ENCODE measurements at places on chromosomes 7 and 10.

DNA sequence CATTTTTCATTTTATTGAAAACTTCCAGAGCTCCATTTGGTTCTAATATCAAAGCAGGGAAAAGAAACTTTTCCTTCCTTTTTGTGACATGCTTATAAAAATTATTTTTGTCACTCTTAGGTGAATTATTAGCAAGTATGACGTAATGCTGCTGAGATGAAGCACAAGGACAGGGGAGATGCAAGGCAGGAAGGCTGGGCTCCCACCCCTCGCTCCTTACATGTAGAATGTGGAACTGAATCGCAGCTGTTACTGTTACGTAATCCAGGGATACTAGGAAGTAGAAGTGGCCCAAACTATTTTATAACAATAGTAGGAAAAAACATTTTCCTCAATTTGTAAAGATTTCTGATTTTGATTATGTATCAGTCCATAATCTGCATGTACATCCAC is 17.1 kb upstream of the GTPBP4 start:
- no peak for DNase-seq

DNA sequence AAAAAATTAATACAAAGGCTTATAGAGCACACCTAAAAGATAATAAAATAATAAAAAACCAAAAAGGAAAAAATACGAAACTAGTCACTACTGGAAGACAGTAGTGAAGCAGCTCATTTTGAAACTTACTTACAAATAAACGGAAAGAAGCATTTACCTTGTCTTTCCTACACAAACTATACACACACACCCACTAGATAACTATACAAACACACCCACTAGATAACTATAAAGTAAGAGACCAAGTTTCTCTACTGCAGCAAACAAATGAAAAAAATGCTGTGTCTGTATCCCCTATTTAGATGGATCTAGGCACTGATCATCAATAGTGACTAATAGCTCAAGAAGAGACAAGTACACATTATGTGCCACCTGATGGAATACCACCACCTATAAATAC is 49.2 kb downstream of the KIF5B start:
- DNase-seq: no peak

- DNase-seq: no peak
Observed at GRCh38 chr10:54985732-54986131, 184.7 kb upstream of the PCDH15 start.

- DNase-seq: no peak
Observed at GRCh38 chr10:132746801-132747625, 38.9 kb downstream of the NKX6-2 start.

- DNase-seq: no peak
Observed at GRCh38 chr7:1992554-1992953, 240.2 kb downstream of the MAD1L1 start.

DNA sequence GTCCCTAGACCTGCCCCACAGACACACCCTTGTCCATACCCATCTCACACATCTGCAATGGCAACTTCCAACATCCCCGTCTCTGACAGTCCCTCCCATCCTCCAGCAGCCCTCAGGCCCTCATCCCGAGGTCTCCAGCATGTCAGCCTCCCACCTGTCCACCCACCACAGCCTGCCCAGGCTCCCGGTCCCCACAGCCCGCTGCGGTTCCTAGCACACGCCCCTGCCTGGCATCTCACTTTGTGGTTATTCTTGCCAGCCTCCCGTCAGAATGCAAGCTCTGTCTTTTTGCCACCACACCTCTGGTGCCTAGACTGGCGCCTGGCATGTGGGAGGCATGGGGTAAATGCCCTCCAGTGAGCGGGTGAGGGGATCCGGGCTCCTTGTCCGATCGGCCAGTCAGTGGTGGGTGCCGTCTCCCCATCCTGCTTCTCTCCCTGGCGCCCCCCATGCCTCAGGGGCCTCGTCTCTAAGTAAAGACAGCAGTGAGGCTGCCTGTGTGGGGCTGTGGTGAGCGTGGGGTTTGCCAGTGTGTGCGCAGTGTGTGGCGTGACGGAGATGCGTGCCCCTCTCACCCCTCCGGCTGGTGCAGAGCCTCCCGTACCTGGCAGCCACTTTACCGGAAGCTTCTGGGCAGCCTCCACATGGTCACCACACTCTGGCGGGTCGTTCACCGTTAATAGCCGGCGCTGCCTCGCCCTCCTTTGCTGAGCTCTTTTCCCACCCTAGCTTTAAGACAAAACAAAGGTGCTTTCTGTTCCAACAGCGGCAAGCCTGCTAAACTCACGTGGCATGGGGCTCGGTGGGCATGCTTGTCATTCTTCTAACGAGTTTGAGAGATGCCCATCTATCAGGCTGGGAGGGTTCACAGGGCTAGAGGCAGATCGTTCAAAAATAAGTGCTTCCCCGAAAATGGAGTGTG is 28.5 kb upstream of the TTYH3 start:
- DNase-seq: no peak

DNA sequence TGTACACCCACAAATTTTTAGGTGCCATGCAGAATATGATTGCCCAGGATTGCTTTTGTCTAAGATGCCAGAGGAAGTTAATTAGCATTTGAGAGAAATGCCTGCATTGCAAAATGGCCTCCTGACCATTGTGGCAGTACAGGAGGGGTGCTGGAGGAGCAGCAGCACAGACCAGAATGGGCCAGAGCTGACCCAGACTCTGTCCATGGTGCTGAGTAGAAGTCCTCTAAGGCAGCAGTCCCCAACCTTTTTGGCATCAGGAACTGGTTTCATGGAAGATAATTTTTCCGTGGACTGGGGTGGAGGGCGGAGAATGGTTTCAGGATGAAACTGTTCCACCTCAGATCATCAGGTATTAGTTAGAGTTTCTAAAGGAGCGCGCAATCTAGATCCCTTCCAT is 217.8 kb upstream of the AGK start:
- DNase-seq: no peak

GRCh38 chr7:84848219-84848973 is 338.5 kb downstream of the SEMA3D start:
- DNase-seq: no peak

GRCh38 chr7:22202141-22202540 is 154.8 kb downstream of the RAPGEF5 start:
- no peak for DNase-seq

DNA sequence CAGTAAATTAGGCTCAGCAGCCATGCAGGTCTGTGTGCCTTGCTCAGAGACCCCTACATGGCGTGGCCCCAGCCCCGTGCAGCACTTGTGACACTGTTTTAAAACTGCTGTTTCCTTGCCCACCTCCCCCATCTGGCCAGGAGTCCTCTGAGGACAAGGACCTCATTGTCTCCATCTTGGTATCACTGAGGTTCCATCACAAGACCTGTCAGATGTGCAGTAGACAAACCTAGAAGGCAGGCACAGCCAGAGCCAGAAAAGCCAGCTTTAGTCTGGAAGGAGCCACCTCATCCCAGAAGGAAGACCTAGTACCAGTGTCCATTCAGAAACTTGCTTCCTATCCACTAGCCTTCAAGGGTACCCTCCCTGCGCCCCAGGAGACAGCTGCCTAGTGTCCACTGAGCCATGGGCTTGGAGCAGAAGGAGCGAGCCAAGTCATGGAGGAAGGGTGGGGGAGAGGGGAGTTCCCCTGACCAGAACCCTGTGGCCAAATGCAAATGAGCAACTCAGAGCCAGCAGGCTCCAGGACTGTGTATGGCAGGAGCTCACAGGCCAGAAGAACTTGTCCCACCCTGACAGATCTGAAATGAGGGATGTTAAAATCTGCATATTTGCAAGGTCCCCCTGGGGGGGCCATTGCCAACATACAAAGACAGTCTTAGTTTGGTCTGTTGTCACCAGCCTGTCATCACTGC is 176.1 kb downstream of the SH3PXD2A start:
- DNase-seq: no peak

DNA sequence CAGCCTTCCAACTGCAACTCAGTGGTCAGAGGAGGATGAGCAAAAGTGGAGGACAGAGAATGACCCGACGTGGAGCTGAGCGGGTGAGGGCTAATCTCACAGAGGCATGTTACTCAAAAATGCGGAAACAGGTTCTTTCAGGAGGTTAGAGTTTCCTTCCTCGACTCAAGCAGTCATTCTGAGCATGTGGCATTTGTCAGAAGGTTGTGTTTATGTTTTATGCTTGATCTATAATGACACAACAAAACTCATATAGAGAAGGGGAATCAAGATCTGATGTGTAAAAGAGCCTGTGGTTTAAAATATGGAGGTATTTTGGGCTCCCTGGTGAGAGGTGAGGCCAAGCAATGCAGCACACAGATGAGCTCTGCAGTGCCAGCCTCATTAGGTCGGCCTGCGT is 311.4 kb downstream of the ADARB2 start:
- no peak for DNase-seq

- DNase-seq: no peak
Observed at GRCh38 chr7:73521636-73522104, 423 bp downstream of the BAZ1B start.

DNA sequence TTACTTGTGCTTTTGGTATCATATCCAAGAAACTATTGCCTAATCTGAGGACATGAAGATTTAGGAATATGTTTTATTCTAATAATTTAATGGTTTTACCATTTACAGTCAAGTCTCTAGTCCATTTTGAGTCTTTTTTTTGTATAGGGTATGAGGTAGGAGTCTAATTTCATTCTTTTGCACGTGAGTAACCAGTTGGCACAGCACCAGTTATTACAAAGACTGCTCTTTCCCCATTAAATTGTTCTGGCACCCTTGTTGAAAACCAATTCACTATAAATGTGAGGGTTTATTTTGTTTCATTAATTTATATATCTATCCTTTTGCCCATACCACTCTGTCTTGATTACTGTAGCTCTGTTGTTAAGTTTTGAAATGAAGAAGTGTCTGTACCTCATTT is 381.6 kb downstream of the SUGCT start:
- DNase-seq: no peak

GRCh38 chr7:105580022-105580740 is 1.1 kb downstream of the EFCAB10 start:
- DNase-seq: no peak

- DNase-seq: no peak
Observed at GRCh38 chr10:70775679-70776454, 9.3 kb downstream of the TBATA start.

DNA sequence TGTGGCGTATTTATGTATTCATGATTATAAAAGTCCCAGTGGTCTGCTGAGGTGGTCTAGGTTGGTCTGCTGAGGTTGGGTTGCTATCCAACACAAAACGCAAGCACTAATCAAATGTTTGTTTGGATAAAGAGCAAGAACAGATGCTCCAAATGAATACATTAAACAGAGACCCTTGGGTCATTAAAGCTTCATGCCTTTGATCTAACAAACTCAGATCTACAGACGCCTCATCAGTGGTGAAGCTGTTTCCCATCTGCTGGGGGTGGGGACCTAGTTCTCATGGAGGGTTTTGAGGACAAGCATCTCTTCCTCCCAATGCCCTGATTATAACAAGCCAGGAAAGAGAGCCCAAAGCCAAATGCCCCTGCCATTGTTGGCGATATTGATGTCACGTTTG is 786.7 kb downstream of the NRG3 start:
- no peak for DNase-seq
